Putamen (tissue), 1 donor: ENCODE measurements at places on chromosomes 3 and 15.

GRCh38 chr3:17431004-17431403 lies 311.4 kb downstream of the TBC1D5 start:
- DNase-seq: peak; percentile 23

GRCh38 chr15:38768970-38769369 lies 204.4 kb upstream of the RASGRP1 start:
- no peak for DNase-seq

GRCh38 chr3:25820366-25820765 lies 30.5 kb downstream of the OXSM start:
- peak; percentile 14 for DNase-seq

GRCh38 chr3:105359098-105359762 lies 7.5 kb upstream of the ALCAM start:
- DNase-seq: no peak

DNA sequence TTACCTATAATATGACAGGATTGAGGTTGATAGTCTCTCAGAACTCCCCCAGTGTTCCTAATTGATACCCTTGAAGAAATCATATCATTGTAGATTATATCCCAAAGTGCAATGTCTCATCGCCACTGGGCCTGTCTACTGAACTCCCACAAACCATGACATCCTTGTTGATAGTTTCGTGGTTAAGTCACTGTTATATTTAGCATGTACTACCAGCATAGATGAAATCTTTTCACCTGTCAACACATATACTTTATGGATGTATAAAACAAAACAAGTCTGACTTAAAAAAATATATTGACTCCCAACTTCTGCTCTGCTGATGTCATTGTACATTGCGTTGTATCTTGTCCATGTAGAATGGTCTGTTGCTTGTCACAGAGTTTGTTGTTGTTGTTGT lies 128.1 kb downstream of the IQCH start:
- DNase-seq: no peak

GRCh38 chr3:180516368-180516767 lies 85.6 kb upstream of the TTC14 start:
- no peak for DNase-seq

DNA sequence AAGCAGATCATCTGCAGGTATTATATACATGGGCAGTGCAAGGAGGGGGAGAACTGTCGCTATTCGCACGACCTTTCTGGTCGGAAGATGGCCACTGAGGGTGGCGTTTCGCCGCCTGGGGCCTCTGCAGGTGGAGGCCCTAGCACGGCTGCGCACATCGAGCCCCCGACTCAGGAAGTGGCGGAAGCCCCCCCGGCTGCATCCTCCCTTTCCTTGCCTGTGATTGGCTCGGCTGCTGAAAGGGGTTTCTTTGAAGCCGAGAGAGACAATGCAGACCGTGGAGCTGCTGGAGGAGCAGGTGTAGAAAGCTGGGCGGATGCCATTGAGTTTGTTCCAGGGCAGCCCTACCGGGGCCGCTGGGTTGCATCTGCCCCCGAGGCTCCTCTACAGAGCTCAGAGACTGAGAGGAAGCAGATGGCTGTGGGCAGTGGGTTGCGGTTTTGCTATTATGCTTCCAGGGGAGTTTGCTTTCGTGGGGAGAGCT lies 639 bp downstream of the MKRN3 start:
- DNase-seq: peak; percentile 34

DNA sequence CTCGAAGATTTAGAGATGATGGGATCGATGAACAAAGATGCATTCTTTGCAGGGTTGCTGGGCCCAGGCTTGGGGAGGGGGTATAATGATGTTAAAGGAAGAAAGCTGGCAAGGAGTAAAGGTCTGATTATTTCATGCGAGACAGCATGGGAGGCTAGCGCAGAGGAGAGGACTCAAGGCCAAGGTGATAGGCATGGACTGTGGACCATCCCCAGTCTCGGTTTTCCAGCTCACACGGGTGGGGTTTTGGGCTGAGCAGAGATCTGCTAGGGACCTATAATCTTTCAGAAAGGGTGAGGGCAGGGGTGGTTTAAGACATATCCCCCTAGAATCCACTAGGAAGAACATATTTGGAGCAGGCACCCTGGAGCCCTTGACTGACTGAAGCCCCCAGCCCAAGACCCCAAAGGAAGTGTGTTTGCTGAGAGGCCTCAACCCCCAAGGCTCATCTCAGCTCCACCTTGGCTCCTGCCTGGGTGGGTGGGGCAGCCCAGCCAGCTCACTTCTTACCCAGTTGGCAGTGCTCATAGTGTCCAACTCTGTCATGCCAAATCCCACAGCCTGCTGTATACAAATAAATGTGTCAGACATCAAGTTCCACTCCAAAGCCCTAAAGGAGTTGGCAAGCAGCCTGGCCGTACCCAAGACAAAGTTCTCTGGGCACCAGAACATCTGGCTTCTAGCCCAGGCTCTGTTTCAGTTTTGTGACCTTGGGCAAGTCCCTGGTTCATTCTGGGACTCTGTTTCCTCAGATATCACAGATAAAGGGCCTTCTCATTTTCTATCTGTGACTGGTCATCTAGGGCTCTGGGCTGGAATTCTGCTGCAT lies 17.9 kb downstream of the ACSBG1 start:
- DNase-seq: peak; percentile 82

GRCh38 chr3:186299327-186299726 lies 62.7 kb downstream of the DGKG start:
- no peak for DNase-seq

DNA sequence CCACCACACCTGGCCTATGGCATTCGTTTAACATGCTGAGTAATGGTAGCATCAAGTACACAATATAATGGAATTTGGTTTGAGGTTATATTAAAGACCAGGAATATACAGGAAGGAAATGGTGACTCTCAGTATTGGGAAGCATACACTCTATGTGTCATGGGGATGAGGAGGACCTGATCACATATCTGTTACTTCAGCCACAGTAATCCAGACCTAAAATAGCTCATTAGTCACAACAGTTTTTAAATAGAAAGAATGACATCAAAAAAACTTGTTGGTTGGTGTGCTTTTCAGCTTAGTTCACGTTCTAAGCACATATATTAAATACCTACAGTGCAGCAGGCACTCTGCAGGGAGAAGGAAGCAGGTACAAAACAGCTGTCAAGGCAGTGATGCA lies 52.5 kb upstream of the ATP2C1 start:
- DNase-seq: no peak

DNA sequence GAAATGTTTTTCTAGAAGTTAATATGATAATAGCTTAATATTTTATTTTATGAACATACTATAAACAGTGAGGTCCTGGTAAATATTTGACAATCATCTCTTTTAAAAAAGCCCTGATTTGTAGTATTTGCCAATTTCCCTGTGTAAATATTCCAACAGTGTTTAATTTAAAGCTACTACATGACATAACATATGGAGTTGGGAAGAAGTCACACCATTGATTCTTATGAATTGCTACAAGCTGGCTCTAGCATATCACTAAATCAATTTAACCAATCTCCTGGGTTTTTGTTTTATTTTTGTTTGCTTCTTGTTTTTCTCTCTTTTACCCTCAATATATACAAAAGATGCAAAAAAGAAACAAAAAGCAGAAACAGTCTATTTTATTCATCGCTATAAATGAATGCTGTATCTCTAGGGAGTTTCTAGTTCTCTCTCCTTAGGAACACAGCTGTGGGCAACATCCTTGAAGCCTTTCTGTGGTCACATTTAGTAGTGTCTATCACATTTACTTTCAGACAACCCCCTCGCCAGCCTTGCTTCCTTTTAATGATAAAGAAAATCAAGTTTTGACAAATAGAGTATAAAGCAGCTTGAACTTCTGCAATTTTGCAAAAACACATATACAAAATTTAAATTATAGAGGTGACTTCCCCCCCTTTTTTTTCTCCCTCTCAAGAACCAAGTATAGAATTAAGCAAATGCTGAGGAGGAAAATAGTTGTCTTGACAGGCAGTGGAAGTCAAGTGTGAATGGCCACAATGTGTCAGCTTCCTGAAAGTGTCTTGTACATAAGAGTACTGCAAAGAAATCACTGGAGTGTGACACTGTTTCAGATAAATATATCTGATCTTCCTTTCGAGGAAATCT lies 21.4 kb downstream of the CCR1 start:
- DNase-seq: no peak

DNA sequence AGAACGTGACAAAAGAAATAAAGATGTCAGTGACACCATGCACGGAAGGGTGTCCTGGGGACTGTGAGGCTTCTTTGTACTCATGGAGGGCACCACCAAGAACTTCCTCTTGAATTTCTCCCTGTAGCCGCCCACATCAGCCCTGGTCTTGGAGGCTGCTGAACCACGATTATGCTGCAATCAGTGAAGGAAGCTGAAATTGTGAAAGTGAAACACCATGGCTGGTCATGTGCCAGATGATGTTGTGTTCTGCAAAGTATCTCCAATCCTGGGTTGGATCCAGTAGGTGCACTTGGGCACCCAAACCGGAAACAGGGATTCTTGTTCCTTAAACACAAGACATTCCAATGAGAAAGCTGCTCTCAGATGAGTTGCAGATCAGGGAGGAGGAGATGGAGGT lies 104.4 kb upstream of the GOLGA6L6 start:
- peak; percentile 16 for DNase-seq

GRCh38 chr15:60363087-60363549 lies 34.7 kb downstream of the ANXA2 start:
- DNase-seq: no peak

DNA sequence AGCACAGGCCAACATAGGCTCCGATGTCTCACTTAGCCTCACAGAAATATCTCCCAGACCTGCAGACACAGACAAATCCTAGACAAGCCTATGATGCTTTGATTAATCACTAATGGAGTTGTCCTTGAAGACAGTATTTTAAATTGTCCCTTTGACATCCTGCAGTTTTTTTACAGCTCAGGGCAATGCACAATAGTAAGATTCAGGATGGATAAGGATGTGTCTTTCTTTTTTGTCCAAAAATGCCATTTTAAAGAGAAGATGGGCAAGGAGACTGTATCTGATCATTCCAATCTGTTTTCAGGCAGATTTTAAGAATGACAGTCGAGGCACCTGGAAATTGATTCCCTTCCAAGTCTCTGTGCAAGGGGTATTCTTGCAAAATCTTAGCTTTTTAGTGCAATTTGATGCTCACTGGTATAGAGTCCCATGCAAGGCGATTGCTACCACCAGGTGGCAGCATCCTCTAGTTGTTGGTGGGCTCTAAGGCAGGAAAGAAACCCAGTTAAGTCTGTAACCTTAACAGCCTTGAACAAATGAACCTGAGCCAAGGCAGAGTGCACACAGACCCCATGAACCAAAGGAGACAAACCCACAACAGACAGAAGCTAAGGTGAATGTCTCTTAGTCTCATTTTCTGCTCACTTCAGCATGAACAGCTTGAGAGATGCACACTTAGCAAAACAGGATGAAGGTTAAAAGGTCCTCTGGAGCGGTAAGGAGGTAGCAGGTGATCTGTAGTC lies 51.2 kb upstream of the MINAR1 start:
- DNase-seq: peak; percentile 69

DNA sequence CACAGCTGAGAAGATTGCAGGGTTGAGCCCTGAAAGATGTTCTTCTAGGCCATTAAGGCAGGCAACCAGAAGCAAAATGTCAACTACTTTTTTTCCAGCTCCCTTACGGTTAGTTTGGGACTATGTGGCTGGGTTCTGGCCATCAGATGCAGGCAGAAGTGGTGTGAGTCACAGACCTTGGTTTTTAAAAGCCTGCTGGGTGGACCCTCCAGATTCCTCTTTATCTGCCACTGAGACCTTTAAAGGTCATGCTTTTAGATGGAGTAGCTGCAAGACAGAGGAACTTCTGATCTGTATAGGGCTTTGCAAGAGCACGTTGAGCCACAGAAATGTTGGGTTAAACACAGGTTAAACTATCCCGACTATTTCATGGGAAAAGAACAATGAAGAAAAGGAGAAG lies 102.9 kb downstream of the CHST2 start:
- DNase-seq: no peak

DNA sequence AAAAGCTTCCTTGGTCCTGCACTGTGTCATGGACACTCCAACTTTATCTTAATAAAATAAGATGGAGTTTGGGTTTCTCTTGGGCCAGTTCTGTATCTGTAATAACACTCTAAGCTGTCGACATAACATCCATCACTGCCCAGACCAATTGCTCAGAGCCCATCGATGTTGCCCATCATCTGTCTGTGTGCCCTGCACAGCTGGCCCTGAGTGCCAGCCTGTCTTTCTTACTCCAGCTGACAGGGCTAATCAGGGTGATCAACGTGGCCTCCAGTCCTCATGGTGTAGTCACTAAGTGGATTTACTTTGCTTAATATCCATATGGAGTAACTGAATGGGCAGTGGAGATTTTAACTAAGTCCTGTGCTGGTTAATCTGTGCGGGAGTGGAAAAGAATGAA lies 419.8 kb upstream of the TPM1 start:
- no peak for DNase-seq

GRCh38 chr3:89808680-89809197 lies 701.3 kb downstream of the EPHA3 start:
- DNase-seq: no peak

DNA sequence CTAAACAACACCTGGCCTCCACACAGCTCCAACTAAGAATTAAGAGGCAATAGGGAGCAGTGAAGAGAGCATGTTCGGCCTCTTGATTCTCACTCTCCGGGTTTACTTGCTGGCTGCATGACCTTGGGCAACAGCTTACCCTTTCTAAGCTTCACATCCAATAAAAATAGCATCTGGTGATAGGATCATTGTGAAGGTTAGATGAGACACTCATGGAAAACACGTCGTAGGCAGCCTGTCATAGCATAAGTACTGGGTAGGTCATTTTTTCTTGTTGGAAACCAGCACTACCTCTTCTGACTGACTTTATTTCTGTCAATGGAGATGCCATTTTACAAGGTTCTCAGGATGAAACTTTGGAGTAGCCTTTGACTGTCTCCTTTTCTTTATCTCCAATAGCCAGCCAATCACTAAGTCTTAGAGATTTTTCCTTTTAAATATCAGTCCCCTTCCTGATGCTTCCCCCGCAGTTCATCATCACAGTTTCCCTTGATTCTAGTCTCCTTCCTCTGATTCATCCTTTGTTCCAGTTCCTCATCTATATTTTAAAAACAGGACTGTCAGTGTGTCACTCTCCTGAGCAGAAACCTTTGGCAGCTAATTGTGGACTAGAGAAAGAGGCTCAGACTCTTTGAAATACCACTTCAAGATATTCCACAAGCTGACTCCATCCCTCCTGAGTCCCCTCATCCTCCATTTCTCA lies 271.5 kb downstream of the SLC9A9 start:
- DNase-seq: no peak

DNA sequence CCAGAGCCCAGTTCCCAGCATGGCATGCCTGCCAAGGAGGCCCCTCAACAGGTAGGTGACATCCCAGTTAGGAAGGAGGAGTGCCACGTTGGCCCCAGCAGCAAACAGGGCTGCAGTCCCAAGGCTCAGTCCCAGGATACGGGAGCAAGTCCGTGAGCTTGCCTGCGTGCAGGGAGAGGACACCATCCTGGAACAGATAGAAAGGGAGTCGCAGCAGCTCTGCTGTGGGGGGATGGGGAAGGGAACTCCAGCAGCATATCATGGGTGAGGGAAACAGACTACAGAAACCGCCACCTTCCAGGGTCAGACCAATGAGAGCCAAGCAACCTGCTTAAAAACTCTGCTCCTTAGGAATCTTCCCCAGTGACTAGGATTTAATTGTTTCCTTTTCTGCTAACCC lies 9.4 kb upstream of the DYNLT2B start:
- DNase-seq: no peak

- no peak for DNase-seq
Observed at GRCh38 chr3:54303517-54304375, 181.4 kb downstream of the CACNA2D3 start.
